Large intestine (tissue), 12 donors: ENCODE measurements at places on chromosomes 13 and 19. TPM values are rescaled to one million over a fixed set of nuclear protein-coding genes. Genes with fewer than 3 reads are reported as not detected.

Gene PRX
- polyA plus RNA-seq = 4.0 TPM

Gene SIGLECL1
- polyA plus RNA-seq = not detected

GRCh38 chr19:6271721-6272410, 7.9 kb downstream of the MLLT1 start:
- peaks cover 36% of the 10 kb centered on the region for H3K36me3 ChIP-seq
- peak overlapping the region; percentile 76 for H3K27ac ChIP-seq
- H3K4me3 ChIP-seq = peak overlapping the region; percentile 24

DNA sequence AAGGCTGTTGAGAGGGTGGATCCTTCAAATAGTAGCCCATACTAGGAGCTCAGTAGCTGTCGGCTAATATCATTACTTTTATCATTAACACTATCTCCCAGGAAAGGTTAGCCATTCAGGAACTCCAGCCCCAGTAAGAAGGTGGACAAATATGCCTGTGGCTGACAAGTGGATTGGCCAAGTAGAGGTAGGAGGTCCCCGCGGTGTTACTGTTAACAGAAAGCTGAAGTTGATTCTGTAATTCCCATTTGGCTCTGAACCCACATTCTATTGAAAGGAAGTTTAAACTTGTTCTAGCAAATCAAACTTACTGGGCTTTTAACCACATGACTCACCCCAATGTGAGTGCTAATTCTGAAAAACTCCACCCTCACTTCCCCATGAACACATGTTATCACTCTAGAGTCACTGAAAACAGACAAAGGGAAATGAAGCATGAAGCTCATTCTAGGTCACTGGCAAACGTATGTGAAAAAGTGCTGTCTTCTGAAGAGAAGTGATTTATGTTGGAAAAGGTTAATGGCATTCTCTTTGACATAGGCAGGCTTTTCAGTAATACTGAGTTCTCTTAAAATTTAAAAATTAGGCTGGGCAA, 273.5 kb downstream of the FGF14 start:
- no peaks in the 10 kb centered on the region for H3K27me3 ChIP-seq
- H3K36me3 ChIP-seq = no peaks in the 10 kb centered on the region
- H3K27ac ChIP-seq = no peak overlapping the region
- H3K4me3 ChIP-seq = no peak overlapping the region

- H3K36me3 ChIP-seq = no peaks in the 10 kb centered on the region
- H3K27ac ChIP-seq = no peak overlapping the region
- H3K4me3 ChIP-seq = no peak overlapping the region
- DNase-seq = no peak
- H3K27me3 ChIP-seq = no peaks in the 10 kb centered on the region
Measured at GRCh38 chr13:98175823-98176222, 1.2 kb downstream of the RNF113B start.
